ENCODE measurements at places on chromosomes 12 and 14.

DNA sequence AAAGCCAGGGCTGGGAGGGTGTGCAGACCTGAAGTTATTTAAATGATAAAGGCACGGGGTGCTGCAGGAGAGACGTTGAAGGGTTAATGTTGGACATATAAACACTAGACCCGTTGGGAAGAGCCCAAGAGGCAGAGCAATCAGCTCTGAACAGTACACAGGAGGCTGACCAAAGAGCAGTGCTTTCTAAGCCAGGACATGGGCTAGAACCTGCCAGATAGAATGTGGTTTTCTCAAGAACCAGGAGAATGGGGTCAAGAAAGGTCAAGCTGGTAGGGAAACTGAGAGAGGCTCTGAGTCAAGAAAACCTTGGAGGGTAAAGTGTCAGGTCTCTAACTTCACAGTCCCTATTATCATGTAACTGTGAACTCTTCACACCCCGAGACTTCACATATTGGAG lies 143.2 kb upstream of the EEA1 start:
- DNase-seq: no peak

GRCh38 chr12:40405419-40405818 lies 180.6 kb downstream of the LRRK2 start:
- DNase-seq: no peak

DNA sequence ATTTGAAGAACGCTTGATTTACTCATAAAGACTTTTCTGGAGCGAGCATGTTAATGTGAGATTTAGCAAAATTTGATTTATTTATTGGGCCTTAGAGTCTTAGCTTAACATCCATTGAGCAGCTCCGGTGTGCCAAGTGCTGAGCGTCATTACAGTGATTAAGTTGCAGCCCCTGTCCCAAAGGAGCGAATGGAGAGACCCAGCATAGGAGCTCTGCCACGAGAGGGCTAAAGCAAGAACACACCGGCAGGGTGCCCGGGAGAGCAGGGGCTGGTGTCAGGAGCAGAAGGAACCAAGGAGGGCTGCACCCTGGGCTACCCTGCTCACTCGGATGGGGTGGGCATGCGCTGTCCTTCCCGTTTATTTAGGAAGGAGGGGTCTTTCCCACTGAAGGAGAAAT lies 50.6 kb downstream of the PPP2R5C start:
- no peak for DNase-seq

GRCh38 chr14:54936816-54937215 lies 34.2 kb upstream of the GCH1 start:
- DNase-seq: no peak

DNA sequence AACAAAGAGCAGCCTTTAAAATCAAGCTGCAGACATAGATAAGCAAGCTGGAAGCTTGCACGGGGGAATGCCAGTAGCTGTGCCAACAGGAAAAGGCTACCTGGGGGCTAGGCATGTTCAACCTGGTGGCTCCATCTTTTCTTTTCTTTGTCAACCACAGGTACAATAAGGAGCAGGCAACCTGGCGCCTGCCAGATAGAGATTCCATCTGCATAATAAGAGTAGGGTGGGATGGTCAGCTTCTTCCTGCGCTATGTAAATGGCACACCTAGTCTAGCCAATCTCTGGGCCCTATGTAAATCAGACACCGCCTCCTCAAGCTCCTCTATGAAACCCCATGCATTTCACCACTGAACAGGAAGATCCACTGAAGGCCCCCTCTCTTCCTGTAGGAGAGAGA lies 87.4 kb upstream of the PKP2 start:
- no peak for DNase-seq

GRCh38 chr12:101945369-101946232 lies 68.2 kb downstream of the DRAM1 start:
- DNase-seq: no peak

Data from left lobe of liver (tissue), 2 donors.